ENCODE measurements at places on chromosomes 7 and 10.

DNA sequence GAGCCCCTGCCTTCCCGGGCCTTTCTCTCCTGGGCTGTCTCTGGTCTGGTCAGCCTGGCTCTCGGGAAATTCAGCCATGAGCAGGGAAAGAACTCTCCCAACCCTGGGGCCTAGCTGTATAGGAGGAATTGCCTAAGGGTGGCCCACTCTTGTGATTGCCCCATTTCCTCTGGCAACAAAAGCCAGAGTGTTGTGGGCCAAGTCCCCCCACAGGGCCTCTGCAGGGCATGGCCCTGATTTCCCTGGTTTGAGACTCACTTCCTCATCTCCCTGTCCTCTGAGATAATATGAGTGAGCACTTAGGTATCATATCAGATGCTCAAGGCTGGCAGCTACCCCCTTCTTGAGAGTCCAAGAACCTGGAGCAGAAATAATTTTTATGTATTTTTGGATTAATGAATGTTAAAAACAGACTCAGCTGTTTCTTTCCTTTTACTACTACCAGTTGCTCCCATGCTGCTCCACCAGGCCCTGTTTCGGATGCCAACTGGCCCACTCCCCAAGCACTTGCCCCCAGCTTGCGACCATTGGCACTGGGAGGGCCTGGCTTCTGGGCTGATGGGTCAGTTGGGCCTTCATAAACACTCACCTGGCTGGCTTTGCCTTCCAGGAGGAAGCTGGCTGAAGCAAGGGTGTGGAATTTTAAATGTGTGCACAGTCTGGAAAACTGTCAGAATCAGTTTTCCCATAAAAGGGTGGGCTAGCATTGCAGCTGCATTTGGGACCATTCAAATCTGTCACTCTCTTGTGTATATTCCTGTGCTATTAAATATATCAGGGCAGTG, 11.4 kb downstream of the IRF5 start:
- no peak for DNase-seq

DNA sequence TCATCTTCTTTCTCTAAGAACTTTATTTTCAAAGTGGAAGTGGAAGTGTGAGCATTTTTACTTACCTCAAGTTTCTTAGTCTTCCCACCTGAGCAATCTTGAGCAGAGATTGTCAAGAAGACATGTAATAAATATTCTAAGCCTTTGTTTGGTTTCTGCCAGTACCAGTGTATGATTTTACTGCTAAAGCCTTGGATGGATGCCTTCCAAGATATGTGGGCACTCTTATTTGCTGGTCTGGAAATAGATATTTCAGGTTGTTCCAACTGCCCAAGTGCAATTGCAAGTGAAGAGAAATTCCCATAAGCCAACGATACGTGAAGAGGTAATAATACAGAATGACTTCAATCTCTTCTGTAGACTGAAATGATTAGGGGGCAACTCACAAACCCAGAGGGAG, 18.2 kb upstream of the TARP start:
- DNase-seq, result no peak

- DNase-seq, result no peak
These were observed 221.6 kb downstream of the TCF7L2 start for GRCh38 chr10:113171662-113172061.

DNA sequence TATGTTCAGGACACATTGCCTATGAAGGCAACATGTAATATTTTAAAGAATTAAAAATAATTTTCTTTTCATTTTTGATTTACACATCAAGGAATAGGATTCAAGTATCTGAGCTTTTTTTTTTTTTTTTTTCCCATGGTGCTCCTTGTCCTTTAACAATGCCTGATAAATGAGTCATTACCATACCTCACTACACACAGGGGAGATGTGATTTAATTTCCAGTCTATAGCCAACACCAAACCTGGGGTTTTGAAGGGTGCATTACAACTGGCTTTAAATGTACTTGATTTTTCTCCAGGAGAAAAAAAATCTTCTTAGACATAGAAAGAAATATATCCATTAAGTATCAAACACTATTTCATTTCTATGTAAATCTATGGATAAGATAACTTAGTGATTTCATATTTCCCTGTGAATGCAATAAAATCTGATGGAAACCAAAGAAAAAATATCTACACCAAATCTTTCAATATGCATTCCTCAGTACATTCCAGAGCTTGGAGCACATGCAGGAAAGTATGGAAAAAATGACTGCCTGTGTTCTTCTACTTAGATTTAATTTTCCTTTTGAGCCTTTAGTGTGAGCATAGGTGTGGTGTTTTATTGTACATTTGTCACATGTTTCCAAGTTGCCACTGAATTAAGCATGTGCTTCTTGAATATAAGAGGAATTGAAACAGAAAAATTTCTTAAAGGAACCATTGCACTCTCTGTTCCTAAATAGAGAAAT, 204.8 kb upstream of the MEOX2 start:
- DNase-seq, result no peak

GRCh38 chr7:70446448-70447143, 685.3 kb upstream of the GALNT17 start:
- peak; percentile 69 for DNase-seq

GRCh38 chr10:85848756-85849155, 517.8 kb downstream of the GRID1 start:
- no peak for DNase-seq

DNA sequence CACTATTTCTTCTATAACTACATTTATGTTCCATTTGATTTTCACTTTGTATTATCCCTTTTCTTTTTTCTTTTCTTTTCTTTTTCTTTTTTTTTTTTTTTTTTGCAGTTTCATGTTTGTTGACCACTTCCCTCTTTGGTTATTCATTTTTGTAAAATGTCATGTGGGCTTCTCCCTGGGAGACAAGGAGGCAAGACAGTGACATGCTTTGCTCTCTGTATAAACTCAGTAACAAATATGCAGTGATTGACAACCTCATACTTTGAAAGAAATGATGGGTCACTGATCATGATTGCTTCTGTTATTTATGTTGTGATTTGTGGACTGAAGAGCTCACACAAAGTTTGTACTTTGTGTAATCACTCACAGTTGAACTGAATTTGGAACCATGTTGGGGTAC, 90.2 kb upstream of the ABI1 start:
- DNase-seq, result no peak

GRCh38 chr10:72906446-72906845, 12.9 kb downstream of the OIT3 start:
- DNase-seq, result no peak

DNA sequence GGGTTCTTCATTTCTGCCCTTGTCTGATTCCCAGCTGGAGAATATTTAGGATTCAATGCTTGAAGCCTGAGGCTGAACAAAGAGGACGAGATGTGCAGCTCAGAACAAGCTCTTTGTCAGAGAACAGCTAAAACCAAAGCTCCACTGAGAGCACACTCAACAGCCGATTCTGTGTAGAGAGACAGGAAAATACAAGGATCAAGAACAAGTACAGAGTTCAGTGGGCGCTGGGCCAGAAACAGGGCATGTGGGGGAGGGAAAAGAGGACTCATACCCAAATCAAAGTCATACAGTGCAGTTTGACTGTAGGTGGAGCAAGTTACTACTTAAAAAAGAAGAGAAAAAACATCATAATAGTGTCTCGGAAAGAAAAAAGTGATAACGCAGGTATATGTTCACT, at the start of gene AGMO:
TSS of gene AGMO (minus strand) at position 181 of the 400 bp plus-strand sequence.
- DNase-seq, result no peak
